ENCODE measurements at places on chromosomes 4 and X.
A peak's percentile ranks its signal among the peaks of the same experiment; 100 is the strongest.

DNA sequence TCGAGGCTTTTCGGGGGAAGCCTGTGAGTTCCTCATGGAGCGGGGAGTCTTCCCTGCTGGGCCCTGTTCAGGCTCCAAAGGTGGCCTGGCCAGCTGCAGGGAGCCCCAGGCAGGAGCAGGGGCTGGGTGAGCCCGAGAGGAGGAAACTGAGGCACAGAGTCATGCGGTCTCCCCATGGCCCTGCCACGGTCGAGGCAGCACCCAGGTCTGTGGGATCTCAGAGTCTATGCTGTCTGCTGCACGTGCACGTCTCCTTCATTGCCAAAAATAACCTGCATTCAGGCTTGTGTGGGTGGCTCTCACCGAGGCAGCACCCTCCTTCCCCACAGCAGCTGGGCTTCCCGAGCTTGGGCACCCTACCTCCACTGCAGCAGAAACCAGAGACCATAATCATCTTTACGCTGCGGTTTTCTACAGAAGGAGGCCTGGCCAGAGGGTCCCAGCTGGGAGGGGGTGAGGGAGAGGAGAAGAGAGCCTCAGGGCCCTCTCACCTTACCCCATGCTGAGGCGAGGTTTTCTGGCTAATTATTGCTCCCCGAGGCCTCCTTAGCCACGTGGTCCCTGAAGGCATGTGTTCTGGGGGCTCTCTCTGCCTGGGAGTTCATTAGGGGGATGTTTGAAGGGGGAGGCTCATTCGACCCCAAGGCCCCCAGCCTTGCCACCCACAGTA, 64.3 kb downstream of the CPZ start:
- no peak for DNase-seq

GRCh38 chr4:29805916-29806480, 914.2 kb upstream of the PCDH7 start:
- DNase-seq: no peak

DNA sequence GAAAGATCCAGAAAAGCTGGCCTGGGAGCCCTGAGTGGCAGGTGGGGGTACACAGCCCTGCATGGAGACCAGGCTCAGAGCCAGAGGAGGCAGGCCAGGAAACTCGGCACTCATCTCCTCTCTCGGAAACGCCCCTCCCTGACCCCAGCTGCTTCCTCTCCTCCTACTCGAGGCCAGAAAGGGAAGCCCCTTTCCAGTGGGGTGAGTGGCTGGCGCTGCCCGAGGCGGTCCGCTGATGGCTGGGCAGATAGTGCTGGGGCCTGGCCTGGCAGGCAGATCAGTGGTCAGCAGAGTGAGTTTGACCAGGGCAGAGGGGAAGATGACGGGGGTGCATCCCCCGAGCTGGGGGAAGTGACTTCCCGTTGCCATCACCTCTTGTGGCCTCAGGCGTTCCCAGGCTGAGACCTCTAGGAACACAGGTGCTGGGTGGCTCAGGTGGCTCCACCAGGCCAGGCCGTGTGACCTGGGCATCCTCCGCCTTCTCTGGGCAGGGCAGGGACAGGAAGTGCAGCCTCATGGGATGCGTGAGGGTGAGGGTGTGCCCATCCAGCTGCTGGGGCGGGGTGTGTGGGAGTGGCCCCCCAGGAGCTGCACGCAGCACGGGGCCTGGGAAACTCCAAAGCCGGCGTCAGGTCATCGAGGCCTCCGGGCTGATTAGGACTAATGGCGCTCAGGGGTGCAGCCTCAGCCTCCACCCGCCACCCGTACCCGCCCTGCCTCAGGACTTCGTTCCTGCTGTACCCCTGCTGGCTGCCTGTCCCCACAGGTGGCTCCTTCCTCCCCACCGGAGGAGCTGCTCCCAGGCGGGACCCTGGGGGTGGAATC, 5.7 kb downstream of the SH3BP2 start:
- DNase-seq: no peak

DNA sequence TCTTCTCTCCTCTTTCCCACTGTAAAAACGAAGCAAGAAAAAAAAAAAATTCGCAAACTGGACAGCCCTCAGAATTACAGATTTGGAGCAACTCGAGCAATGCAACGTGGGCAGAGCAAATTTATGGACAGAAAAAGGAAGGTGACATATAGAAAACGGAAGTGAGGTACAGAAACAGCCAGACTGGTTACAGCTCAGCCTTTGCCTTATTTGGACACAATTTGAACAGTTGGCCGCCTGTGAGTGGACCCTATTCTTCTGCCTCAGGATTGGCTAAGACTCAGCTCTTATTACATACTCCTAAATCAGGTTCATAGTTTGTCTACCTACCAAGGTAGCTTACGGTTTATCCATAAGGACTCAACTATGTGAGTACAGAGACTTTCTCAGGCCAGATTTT, 98.8 kb downstream of the SOWAHB start:
- peak; percentile 37 for DNase-seq

DNA sequence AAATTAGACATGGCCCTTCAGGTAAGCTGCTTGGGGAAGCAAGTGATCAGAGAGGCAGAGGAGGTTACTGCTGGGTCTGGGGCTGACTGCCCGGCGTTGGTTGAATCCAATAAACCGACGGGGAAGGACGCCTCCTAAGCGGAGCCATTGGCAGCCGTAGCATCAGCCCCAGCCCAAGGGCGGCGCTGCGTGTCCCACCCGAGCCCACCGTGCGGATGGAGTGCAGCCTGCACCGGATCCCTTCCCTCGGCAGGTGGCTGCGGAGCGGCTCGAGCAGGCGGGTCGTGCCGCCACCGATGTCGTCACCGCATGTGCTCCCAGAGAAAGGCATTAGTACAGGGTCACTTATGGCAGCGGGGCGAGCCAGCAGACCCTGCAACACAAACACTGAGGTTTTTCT, 82.1 kb downstream of the ALPK1 start:
- DNase-seq: no peak
